Thyroid gland (tissue), 4 donors: ENCODE measurements at places on chromosomes 13 and 19.

GRCh38 chr13:25380741-25381324 is 9.1 kb downstream of the ATP8A2 start:
- DNase-seq: no peak

DNA sequence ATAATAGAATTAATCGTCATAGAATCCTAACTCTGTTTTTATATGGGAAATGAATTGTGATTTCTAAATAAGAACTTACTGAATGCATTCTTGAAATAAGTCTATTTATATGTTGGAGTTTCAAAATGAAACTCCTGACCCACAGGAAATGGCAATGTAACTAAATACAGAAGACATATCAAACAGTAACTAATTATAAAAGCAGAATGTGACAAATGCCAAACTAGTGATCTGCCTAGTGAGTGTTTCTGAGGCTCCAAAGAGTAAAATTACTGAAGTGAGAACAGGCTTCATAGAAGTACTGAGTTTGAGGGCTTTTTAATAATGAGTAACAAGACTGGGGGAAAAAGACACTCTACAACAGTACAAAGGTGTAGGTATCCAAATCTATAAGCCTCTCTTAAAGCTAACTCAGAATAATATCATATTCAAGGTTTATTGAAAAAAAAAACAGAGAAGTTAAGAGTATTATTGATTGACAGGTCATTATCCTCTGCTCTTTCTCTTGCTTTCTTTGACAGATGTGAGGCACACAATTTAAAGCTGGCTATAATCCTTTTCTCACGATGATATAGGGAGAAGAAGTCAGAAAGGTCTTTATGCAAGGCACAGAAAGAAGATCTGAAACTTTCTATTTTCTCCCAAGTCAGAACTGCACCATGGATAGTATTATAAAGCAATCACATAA is 17.4 kb upstream of the ATXN8OS start:
- no peak for DNase-seq

DNA sequence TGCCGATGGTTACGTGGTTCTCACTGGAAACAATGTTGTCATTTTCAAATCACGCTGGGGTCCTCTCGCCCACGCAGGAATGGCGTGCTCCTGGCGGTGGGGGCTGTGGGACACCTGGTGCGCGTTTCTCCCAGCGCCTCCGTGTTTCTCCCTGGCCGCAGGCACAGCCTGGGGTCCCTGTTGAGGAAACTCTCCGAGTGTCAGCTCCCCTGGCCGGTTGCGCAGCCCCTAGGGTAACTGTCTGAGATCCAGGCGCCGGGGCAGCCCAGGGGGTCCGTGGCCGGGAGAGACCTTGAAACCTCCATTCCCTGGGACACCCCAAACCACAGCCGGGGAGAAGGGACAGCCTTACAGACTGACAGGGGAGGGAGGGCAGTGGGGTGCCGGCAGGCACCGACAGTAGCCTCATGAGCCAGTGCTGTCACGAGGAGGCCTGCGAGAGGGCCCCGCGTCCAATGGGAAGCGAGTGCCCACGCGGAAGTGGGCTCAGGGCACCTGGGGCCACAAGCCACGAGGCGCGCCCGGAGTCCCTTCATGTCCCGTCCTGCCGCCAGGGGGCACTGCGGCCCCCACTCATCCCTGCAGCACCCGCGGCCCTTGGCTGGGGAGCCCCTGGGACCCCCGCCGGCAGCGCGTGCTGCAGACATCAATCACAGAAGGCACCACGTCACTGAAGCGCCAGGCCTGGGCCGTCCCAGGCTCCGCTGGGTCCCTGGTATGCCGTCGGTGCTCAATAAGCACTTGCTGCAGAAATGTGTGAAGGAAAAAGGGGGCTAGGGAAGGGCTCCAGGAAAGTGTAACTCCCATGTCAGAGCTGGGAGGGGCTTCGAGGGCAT is 9.5 kb downstream of the ADAMTSL5 start:
- peak; percentile 24 for DNase-seq

- no peak for DNase-seq
Measured at GRCh38 chr13:84739021-84739420, 856.7 kb upstream of the SLITRK1 start.

DNA sequence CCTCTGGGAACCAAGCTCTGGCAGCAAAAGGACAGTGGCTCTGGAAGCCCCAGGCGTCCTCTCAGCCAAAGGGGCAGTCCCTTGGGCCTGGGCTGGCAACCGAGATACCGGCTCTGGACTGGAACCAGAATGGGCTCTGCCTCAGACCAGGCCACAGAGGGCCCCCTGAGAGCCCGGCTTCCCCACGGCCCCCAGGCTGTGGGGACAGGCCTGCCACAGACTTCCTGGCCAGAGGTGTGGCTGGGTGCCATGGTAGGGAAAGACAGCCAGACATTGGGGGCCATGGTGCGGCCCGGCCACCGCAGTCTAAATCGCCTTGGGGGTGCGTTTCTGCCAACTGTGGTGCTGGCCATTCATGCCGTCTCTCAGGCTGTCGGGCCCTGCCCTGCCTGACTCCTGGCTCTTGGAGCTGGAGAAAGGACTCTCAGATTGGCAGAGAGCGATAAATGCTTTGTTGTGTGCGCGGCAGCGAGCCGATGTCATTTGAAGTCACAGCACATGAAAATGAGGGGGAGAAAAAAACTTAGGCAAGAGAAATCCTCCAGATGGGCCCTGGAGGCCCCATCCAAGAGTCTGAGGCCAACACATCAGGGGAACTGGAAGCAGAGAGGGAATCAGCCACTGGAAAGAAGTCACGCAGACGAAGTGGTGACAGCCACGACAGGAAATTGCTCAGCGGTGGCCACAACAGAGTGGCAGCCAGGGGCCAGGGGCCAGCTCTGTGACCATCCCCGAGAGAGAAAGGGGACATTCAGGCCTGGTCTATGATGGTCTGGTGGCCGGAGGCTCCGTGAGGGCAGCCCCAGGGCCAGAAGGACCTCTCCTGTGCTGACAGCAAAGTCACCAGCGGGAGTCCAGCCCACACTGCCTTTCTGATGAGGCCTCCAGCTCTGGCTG is 26.5 kb downstream of the SH3GL1 start:
- peak; percentile 65 for DNase-seq

- DNase-seq: no peak
Measured at GRCh38 chr19:32258167-32258566, 87.2 kb upstream of the ZNF507 start.

DNA sequence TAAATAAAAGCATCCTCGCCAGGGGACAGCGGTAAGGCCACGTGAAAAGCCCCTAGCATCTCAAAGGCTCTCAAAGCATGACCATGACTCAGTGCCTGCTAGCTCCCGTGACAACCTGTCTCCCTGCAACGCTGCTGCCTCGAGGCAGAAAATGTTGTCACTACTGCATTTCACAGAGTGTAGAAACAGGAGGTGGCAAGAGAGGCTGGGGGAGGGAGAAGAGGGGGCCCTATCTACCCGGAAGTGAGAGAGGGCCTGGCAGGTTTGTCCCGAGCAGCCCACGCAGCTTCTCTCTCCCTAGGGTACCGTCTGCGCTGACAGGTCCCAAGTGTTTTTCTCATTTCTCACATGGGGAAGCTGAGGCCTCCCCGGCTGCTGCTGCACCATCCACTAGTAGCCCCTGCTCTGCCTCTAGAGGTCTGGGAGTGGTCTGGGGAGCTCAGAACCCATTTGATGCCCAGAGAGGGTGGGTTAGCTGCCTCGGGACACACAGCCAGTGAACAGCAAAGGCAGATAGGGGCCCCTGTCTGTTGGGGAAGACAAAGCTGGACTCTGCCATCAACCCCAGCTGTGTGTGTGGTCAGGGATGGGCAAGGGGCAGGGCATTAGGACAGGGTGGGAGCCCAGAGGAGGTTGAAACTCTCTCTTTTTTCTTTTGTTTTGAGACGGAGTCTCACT is 3.7 kb downstream of the TINCR start:
- no peak for DNase-seq
